ENCODE measurements at places on chromosomes 7 and 10.

- no peak for DNase-seq
Measured at GRCh38 chr10:9608602-9609001, 1409.1 kb upstream of the CELF2 start.

DNA sequence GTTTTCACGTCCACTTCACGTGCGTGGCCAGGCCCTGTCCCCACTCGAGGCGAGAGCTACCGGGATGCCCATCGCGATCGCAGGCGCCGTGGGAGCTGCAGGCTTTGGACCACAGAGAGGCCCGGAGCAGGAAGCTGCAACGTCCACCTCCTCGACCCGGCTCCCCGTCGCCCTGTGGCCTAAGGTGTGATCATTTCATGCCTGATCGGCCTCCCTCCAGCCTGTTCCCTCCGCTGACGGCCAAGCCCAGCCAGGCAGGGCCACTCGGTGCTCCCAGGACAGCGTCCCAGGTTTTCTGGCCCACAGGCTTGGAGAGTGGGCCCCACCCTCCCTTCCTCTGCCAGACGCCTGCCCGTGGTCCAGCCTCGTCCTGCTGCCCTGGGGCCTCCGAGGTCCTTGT, 19.6 kb downstream of the KNDC1 start:
- DNase-seq, result no peak

DNA sequence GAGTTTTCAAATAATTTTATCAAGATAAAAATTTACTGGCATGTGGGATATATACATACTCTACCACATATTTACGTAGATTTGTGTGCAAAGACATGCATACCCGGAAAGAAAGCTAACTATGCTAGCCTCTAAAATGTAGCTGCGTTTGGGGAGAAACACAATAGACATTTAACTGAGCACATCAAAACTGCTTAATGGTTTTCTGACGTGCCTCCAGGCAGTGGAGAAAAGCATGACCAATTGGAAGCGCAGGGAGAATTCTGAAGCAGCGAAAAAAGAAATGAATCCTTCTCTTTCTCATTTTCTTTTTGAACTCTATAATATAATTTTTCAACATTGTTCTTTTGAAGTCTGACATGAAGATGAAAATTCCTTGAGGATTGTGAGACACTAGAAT, 60.3 kb upstream of the LYZL1 start:
- no peak for DNase-seq

GRCh38 chr10:97708976-97709946, 4.3 kb upstream of the MARVELD1 start:
- peak; percentile 41 for DNase-seq

DNA sequence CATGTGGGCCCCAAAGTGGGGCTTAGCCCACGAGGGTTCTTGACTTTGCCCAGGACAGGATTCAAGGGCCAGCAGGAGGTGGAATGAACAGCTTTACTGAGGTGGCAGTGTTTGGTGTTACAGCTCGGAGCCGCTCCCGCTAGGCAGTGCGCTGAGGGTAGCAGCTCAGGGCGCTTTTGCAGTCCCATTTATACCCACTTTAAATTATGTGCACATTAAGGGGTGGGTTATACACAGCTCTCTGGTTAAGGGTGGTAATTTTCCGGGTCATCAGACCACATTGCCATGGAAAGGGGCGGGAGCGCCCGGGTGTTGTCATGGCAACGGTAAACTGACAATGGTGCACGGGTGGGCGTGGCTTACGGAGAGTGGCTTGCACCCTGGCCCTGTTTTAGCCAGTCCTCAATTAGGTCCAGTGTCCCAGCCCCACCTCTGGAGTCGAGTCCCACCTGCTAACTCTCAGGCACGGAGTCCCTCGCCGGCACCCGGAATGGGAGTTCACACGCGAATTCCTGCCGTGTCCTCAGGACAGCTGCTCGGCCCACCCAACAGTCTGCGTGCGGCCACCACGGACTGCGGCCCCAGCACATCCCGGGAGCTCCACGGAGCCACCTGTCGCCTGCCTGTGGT, 58.2 kb upstream of the PDGFA start:
- no peak for DNase-seq

GRCh38 chr7:95800787-95801186, 28.4 kb downstream of the DYNC1I1 start:
- no peak for DNase-seq

- DNase-seq, result no peak
Measured at GRCh38 chr10:6195846-6196245, 6.9 kb upstream of the PFKFB3 start.

DNA sequence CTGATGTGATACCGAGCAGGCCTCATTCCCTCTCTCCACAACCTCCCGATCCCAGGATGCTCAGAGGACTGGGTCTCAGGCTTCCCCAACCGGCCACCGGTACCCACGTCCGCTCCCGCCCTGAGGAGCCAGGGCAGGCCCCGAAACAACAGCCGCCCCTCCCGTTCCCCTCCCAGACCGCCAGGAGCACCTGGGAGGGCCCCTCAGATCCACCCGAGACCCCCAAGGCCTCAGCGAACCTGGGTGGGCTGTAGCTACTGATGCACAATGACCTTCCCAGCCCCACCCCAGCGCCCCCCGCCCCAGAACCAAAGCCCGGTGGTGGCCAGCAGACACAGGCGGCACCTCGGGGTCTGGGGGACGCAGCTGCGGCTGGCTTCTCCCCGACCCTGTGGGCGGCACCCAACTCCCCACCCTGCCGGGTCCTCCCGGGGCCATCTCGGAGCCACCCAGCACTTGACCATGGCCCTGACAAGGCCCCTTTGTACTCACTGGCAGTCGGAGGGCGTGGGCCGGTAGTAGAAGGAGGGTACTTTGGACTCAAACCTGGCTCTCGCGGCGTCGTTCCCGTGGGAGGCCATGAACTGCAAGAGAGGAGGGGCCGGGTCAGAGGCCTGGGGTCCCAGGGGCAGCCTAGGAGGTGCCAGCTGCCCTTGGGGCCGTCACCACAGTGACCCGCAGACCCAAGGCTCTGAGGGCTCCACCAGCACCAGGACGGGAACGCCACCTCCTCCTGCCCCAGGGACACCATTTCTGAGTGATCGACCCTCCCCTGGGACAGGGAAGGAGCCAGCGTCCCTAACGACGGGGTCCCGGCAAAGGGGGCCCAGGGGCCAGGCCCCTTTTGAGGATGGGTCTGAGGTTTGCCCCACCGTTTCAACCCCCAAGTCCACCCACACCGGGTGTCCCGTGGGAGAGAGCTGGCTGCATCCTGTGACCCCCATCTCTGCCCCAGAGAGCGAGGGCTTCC, 28.1 kb downstream of the ADAP1 start:
- no peak for DNase-seq

DNA sequence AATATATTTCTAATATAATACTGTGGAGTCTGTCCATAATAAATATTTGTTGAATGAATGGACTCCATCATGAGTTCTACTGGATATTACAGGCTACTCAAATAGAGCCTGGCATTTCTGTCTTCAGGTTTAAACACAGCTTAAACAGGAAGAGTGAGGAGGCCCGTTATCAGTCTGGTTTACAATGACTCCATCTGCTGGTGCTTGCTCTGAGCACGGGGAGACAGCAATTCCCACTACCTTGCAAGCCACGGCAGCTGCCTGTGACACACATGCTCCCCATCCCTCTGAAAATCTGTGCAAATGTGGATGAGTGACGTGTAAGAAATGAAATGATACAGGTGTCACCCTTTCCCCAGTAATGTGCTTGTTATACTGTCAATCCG, 293.5 kb upstream of the IMMP2L start:
- peak; percentile 57 for DNase-seq

DNA sequence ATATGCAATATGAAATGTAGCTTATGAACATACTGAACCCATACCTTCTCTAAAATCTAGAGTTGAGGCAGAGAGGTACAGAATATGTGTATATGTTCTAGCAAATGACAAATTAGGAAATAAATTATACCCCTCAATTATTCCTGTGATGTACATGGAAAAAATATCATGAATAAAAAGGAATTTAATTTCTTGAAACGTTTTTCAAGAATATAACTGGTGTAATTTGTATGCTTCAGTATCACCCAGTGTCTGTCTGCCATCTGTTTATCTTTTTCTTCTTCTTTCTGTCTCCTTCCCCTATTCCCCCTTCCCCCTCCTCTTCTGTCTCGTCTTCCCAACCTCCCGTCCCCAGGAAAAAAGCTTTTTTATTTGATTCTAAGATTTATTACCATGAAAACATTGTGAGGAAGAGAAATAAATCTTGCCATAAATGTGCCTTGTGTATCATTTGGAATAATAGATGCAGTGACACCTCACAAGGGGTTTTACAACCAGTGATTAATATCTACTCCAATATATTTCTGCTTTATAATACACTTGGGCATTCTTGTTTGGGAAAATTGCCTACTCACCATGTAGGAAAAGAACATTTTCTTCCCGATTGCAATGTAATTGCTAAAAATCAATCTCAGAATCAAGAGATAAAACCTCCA, 12.2 kb downstream of the LANCL2 start:
- DNase-seq, result no peak

DNA sequence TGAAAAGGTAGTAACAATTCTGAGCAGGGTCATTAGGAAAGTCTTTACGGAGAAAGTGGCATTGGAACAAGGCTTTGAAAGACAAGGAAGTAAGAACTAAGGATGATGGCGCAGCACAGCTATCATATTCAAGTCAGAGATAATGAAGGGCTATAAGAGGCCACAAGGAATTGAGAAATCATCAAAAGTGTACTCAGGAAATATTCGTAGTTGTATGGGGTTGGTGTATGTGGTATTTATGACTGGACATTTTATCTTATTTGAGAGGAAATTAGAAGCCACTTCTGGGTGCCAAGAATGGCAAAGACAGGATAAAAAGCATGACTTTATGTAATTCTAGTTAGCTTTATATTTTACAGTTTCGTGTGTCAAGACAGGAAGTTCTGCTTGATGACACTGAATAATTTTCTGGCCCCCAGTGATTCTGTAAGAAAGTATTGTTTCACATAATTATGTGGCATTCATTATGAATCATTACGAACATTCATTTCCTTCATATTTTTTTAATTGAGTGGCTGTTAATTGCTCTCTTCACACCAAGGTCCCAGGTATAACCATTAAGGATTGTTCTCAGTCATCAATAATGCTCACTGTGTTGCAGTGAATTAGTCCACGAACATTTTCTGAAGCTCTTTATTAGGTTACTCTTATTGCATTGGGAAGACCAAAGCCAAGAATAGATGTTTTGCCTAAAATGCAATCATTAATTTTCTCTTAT, 244.3 kb downstream of the PHF14 start:
- DNase-seq, result no peak
